Thyroid gland (tissue), 4 donors: ENCODE measurements at places on chromosomes 7 and 10. TPM values are rescaled to one million over a fixed set of nuclear protein-coding genes. Genes with fewer than 3 reads are reported as not detected.

The NUTM2B gene
- 0.22 TPM for total RNA-seq

The PRKCQ gene
- total RNA-seq: 32.2 TPM

DNA sequence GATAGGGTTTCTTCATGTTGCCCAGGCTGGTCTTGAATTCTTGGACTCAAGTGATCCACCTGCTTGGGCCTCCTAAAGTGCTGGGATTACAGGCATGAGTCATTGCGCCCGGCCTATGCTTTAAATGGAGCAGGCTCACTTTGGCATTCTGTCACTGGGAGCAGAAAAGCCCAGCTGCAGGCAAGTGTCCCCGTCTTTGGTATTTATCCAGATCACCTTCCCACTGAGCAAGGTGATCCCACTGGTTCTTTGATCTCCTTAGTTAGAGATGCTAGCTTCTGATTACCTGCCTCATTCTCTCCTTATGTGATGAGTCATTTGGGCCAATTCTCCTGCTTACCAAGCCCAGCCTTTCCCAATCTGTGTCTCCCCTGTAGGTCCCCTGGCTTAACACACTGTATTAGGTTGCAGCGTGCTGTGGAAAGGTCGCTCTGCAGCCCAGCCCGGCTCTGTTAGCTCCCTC is 39.3 kb downstream of the SPDYE5 start:
- no peak overlapping the region for H3K27ac ChIP-seq
- peaks cover 5% of the 10 kb centered on the region for H3K36me3 ChIP-seq
- no peaks in the 10 kb centered on the region for H3K4me1 ChIP-seq
- no peak overlapping the region for H3K4me3 ChIP-seq
- no peak for DNase-seq

DNA sequence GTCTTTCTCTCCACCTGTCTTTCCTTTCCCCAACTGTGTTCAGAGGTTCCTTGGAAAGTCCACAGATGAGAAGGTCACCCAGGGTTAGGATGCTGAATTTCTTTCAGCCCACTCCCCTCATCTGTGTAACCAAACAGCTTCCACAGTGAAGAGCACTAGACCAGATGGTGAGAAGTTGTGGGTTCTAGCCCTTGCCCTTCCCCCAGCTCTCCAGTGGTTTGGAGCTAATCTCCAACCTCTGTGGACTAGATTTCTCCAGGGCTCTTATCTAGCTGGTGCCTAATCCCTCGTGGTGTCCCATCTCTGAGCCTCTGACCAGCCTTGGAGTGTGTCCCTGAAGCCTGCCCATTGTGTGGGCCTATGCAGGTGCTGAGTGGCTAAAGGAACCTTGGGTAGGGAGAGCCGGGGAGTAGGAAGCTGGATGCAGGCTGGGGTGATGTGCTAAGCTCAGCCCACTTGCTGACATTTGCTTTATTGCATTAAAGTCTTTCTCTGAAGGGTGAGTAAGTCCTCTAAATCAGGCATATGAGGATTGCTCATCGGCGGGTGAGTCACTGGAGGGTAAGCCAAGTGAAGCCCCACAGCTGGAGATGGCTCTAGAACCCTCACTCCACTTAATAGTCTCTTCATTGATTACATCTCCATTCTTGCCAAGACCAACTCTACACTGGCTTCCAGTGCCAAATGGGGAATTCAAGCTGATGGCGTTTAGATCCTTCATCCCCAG is 14.9 kb downstream of the DUSP5 start:
- H3K27me3 ChIP-seq: no peaks in the 10 kb centered on the region
- no peak overlapping the region for H3K27ac ChIP-seq
- H3K36me3 ChIP-seq: peaks cover 15% of the 10 kb centered on the region
- no peak for DNase-seq

GRCh38 chr7:69770613-69771012 is 172.3 kb downstream of the AUTS2 start:
- H3K4me3 ChIP-seq: no peak overlapping the region
- no peaks in the 10 kb centered on the region for H3K36me3 ChIP-seq
- no peaks in the 10 kb centered on the region for H3K4me1 ChIP-seq

GRCh38 chr10:35946556-35946955 is 304.5 kb upstream of the FZD8 start:
- H3K27ac ChIP-seq: no peak overlapping the region
- H3K27me3 ChIP-seq: no peaks in the 10 kb centered on the region
- H3K4me1 ChIP-seq: no peaks in the 10 kb centered on the region
- no peak for DNase-seq
- H3K4me3 ChIP-seq: no peak overlapping the region

- H3K4me1 ChIP-seq: no peaks in the 10 kb centered on the region
- no peaks in the 10 kb centered on the region for H3K36me3 ChIP-seq
- no peak overlapping the region for H3K4me3 ChIP-seq
- H3K27me3 ChIP-seq: no peaks in the 10 kb centered on the region
- no peak for DNase-seq
Observed at GRCh38 chr7:55306331-55306730, 58.8 kb upstream of the LANCL2 start.

DNA sequence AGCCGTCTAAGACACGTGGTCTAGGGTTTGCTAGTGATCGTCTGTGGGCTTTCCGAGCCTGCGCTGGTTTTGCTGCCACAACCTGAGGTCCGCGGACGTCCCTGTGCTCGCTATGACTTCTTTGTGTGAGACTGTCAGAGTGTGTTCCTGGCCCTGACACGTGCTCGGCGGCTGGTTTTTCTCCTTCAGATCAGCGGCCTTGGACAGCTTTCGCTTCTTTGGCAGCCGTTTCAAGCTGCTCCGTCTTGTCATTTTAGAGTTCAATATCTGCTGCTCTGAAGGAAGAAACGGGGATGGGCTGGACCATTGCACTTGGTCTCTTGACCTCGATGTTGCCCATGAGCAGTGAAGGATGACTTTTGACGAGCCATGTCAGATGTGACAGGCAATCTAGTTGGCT is 147.3 kb downstream of the MGMT start:
- no peaks in the 10 kb centered on the region for H3K36me3 ChIP-seq
- DNase-seq: peak; percentile 40
- H3K4me1 ChIP-seq: no peaks in the 10 kb centered on the region
- H3K27ac ChIP-seq: no peak overlapping the region
